Activated naive CD8-positive, alpha-beta T cell treated with anti-CD3 and anti-CD28 coated beads, Interleukin-2, amount 50 U/mL, for 16 hours (primary cell): ENCODE measurements at places on chromosomes 7 and 10.

DNA sequence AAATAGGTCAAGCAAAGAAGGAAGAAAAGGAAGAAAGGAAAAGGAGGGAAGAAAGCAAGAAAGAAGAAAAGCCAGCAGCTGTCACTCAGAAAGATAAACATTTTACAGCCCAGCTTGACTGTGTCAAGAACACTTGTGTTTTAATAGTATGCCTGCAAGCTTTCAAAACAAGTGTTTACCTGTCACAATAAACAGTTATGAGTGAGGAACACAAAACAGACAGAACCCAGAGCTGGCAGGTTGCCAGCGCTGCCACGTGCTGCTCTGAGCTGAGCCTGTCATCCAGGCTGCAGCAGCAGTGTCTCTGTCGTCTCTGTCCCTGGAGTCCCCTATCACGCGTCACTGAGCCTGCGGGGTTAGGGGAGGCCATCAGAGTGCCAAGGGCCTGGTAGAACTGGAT is 827.6 kb upstream of the AUTS2 start:
- DNase-seq, result no peak

DNA sequence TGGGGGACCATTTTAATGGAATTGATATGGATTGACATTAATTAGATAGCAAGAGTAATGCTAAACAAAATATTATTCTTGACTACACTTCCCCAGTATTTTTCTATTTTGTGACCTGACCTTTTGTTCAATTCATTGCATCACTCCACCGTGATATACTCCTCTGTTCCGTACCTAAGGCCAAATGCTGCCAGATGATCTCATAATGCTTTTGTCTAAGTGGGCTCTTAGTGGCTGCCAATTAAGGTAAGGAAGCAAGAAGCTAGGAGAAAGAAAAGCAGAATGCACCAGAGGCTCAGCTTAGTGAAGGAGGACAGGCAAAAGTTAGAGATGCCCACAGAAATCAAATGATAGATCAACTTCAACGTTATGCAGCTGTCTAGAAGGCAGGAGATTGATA is 36.4 kb downstream of the FEZF1 start:
- no peak for DNase-seq

DNA sequence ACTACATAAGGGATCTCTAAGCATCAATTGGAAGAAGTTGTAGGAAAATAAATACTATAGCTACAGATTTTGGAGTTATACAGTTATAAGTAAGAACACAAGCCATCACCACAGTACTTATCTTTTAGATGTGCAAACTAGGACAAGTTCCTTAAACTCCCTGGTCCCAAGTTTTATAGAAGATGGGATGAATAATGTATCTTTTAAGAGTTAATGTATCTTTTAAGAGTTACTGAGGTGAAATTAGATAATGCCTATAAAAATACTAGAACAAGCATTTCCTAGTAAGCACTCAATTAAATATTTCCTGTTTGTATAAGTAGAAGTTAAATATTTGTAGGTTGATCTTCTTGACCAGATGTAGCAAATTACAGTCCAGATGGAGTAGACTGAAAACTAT is 56.8 kb downstream of the SEMA3A start:
- no peak for DNase-seq

- no peak for DNase-seq
These were observed 224.4 kb downstream of the ARHGAP12 start for GRCh38 chr10:31704195-31704594.

DNA sequence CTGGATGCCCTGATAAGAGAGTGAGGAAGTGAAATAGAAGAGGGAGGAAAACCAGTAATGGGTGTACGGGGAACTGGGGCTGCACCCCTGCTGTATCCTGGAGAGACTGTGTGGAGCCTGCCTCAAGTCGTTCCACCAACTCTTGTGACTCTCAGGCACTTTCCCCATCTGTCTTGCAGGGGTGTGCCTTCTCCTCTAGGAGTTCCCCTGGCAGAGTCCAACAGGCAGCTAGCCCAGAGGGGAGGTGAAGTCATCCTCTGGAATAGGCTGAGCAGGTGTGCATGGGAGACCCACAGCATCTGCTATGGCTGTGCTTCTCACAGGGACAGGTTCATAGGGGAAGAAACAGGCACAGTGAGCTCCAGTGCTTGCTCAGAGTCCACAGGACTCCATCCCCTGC is 46.8 kb downstream of the WIPF3 start:
- no peak for DNase-seq

DNA sequence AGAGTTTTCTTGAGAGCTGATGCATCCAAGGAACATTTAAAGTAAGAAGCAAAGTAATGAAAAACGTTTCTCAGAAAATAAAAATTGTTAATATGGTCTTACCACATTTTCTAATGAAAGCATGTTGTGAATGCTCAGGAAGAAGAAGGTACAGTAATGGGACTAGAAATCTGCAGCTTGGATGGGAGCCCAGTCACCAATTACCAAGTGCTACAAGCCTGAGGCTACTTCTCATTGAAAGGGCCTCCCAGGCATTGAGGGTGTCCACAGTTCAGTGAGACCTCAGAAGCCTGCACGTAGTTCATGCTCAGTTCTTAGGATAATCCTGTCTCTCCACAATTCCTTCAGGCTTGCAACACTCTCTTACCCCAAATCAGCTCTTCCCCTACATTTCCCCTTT is 17.6 kb downstream of the PTN start:
- DNase-seq, result no peak

DNA sequence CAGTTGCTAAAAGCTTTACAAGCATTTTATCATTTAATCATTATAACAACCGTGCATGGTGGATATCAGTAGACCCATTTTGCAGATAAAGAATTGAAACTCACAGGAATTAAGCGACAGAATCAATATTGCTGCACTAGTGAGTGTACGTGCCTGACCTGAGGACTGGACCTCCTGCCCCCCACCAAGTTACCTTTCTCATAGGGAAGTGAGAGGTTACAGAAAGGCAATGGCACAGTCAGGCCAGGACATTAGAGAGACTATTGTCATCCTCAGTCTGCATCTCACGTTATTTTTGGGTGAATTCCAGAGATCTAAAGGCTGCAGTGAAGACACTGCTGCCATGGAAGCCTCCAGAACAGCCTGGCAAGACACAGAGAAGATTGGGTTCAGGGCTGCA is 80.9 kb downstream of the WDFY4 start:
- DNase-seq, result no peak

GRCh38 chr10:69567920-69568319 is 5.3 kb downstream of the NEUROG3 start:
- DNase-seq, result no peak

GRCh38 chr10:4943821-4944220 is 19.4 kb upstream of the AKR1C1 start:
- no peak for DNase-seq

DNA sequence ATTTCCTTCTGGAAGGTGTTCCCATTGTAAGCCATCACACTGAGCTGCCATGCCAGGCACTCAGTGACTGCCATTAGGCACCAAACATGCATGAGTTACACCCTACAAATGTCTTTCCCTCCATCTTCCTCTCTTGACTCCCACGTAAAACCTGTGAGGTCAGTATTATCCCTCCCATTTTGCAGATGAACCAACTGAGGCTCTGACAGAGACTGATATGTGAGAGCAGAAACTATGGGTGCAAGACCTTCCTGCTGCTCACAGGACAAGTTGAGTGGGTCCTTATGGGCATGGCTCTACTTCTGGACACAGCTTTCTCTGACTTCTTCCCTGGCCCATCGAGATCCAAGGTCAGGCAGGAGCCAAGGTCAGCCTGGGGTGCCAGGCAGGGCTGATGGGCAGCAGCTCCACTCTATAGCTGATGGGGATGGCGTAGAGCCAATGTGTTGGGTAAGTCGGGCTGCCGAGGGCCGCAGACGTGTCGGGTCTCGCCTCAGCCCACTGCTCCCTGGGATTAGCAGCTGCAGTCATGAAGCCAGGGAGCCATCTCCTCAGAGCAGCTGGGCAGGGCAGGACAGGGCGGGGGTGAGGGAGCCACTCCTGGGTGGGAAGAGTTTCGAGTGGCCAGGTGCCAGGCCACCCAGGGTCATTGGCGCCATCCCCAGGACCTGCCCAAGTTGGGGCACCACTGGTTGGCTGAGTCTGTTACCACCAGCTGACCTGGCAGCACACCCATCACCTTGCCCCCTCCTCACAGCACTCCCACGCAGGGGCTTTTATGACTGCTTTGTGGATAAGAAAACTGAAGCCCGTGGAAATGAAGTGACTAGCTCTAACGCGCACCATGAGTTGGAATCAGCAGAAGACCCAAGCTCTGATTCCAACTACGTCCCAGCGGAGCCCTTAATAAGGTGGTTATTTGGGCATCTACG is 117.8 kb upstream of the ZMIZ1 start:
- no peak for DNase-seq

DNA sequence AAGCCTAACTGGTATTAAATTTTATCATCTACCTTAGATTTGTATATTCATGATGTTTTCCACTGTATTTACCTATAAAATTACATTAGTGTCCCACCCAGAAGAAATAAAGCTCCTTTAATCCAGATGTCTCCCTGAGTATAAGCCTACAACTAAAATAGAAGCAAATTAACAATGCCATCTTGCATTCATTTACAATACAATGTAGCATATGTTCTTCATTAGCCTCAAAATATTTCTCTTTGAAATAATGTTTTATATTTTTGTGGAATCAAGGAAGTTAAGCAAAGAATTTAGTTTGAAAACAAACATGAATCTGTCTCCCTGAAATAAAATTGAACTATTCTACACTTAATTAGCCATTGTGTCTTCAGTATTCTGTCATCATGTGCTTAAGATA is 112.3 kb downstream of the CACNA2D1 start:
- DNase-seq, result no peak

DNA sequence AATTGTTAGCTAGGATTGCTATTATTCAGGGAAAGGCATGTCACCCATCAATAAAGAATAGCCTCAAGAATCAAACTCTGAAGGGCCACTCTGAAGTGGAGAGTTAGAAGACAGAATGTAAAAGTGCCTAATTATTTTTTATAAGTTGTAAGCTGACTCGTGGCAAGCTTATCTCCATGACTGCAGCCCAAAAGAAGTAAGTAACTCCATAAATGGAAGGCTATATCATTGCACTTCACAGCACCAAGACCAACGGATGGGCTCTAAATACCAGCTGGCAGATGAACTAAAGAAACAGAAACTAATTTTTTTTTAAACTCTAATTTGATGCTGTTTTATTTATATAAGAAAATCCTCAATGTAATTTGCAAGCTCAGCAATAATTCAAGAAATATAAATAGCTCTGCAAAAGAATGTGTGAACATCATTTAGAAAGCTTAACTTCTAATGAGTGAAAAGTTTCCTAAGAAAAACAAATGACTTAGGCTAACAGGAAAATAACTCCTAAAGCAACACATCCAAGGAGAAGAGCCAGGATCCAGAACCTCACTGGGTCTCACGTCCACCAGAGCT is 165.5 kb downstream of the SNX13 start:
- no peak for DNase-seq

DNA sequence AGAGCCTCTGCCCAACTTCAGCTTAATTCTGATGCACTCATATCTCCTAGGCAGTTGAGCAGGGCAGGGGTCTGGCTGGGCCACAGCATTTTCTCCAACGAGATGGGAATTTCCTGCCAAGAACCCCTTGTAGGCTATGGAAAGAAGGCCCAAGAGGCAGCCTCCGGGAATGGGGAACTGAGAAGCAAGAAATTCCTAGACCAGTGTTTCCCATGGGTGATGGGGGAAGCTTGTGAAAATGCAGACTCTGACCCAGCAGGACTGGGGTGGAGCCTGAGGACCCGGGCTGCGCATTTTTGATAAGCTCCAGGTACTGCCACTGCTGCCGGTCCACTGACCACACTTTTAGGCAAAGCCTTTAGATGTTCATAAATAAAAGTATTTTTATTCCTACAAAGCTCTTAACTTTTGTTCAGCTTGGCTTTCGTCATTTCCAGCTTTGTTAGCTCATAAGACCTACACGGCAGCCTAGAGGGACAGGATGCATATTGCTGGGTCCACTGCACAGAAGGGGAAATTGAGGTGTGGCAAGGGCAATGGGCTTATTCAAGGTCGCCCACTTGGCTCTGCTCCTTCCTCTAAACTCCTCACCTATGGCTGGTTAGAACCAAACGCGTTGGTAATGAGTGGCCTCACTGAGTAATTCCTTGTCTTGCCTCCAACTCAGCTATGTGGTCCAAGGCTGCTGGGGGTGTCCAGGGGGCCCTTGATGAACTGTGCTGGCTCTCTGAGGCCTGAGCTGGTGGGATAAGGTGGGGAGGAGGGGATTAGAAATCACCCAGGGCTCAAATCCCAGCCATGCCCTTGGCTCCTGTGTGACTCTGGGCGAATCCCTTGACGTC is 29.5 kb downstream of the ZCCHC24 start:
- no peak for DNase-seq

GRCh38 chr10:90378524-90379076 is 479.2 kb downstream of the HTR7 start:
- DNase-seq, result no peak

- DNase-seq, result no peak
These were observed 13.3 kb downstream of the SLC26A5 start for GRCh38 chr7:103432712-103433111.

DNA sequence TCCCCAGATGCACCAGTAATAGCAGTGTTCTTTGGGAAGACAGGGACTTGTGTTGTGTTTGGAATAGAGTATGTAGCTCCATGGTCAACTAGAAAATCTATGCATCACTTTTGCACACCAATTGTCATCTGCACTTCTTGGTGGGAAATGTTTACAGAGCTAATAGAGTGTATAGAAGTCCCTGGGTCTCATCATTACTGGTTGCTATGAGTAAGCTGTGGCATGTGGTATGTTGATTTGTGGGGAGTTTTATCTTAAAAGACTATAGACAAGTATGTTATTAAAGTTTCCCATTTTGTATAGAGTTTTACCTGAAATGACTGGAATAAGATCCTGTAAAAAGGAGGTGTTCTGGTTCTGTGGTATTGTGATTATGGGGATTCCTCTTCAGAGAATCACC is 55.4 kb upstream of the PRSS1 start:
- no peak for DNase-seq
